Stimulated activated CD8-positive, alpha-beta memory T cell treated with anti-CD3 and anti-CD28 coated beads, Interleukin-4, amount 100 ng/mL, for 24 hours (primary cell): ENCODE measurements at places on chromosomes 12 and 14.

GRCh38 chr12:89041078-89041477 is 311.2 kb downstream of the DUSP6 start:
- DNase-seq: no peak

DNA sequence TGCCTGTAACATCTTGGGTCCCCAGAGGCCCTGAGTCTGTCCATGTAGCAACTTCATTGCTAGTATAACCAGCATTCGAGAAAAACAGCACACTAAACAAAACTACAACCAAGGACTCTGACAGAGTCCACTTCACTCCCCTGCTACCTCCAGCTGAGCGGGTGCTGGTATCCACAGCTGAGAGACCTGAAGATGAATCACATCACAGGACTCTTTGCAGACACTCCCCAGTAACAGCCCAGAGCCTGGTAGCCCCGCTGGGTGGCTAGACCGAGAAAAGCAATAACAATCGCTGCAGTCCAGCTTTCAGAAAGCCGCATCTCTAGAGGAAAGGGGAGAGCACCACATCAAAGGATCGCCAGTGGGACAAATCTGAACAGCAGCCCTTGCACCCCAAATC is 9.0 kb upstream of the IQSEC3 start:
- no peak for DNase-seq

- DNase-seq: no peak
Measured at GRCh38 chr12:65355461-65355860, 77.0 kb downstream of the MSRB3 start.

GRCh38 chr14:33347796-33348195 is 409.1 kb downstream of the NPAS3 start:
- no peak for DNase-seq

DNA sequence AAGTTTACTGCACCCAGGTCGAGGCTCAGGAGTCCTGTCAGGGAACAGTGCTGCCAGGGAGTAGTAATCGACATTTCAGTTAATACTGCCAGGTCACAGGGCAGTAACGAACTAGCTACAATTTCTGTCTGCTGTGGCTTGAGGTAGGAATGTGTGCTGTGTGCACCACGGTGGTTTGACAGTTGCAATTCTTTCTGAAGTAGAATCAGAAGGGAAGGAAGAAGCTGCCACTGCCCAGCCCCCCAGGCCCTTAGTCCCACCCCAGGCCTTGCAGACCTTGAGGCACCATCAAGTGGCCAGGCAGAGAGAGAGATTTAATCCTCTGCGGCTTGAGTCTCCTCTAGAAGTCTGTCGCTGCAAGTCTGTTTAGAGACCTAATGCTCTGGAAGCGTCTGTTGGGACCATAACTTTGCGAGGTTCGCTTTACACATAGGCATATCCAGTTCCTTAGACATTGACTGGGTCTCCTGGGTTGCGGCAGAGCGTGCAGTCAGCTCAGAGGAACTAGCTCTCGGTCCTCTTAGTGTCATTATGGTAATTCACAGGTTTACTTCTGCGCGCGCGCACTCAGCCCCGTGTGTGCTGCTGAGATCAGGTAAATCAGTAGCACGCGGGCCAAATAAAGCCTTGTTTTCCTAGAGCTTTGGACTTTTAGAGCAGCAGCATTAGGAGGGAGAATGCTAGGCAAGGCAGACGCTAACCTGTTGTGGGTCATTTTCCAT is 9.8 kb downstream of the NKX2-1 start:
- DNase-seq: no peak

- DNase-seq: no peak
Measured at GRCh38 chr14:28831126-28831525, 64.5 kb downstream of the FOXG1 start.

GRCh38 chr12:42213954-42214426 is 24.1 kb downstream of the YAF2 start:
- DNase-seq: no peak

GRCh38 chr12:102769323-102769916 is 147.6 kb downstream of the PAH start:
- peak; percentile 3 for DNase-seq

- DNase-seq: no peak
Measured at GRCh38 chr12:94663702-94664101, 13.3 kb upstream of the TMCC3 start.

GRCh38 chr12:52252728-52253343 is 19.8 kb downstream of the KRT7 start:
- DNase-seq: no peak

- DNase-seq: peak; percentile 40
Measured at GRCh38 chr12:49288412-49288853, 6.5 kb upstream of the PRPH start.
